ENCODE measurements at places on chromosomes 7 and 10.

DNA sequence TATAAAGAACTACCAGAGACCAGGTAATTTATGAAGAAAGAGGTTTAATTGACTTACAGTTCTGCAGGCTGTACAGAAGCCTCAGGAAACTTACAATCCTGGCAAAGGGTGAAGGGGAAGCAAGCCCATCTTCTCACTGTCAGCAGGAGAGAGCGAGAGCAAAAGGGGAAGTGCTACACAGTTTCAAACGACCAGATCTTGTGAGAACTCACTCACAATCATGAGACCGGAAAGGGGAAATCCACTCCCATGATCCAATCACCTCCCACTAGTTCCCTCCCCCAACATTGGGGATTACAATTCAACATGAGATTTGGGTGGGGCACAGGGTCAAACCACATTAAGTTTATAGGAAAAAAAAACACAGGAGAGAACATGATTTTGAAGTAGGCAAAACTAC lies 222.1 kb upstream of the SHH start:
- DNase-seq, result no peak

- no peak for DNase-seq
These were observed 157.0 kb upstream of the ADO start for GRCh38 chr10:62647375-62648092.

DNA sequence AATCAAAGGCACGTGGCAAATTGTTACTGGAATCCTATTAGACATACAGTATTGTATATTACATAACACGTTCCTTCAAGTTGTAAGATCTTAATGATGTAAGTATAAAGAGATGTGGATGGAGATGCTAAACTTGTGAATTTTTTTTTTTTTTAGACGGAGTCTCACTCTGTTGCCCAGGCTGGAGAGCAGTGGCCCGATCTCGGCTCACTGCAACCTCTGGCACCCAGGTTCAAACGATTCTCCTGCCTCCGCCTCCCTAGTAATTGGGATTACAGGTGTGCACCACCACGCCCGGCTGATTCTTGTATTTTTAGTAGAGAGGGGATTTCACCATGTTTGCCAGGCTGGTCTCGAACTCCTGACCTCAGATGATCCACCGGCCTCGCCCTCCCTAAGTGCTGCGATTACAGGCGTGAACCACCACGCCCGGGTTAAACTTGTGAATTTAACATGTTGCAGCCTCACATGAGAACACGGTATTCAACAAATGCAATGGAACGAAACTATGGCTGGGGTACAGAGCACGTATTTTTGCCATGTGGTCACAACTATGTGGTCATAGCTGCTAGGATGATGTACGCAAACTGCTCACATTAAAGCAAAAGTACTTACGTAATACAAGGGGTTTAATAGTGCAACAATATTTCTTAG lies 818 bp upstream of the SUPV3L1 start:
- DNase-seq, result no peak

DNA sequence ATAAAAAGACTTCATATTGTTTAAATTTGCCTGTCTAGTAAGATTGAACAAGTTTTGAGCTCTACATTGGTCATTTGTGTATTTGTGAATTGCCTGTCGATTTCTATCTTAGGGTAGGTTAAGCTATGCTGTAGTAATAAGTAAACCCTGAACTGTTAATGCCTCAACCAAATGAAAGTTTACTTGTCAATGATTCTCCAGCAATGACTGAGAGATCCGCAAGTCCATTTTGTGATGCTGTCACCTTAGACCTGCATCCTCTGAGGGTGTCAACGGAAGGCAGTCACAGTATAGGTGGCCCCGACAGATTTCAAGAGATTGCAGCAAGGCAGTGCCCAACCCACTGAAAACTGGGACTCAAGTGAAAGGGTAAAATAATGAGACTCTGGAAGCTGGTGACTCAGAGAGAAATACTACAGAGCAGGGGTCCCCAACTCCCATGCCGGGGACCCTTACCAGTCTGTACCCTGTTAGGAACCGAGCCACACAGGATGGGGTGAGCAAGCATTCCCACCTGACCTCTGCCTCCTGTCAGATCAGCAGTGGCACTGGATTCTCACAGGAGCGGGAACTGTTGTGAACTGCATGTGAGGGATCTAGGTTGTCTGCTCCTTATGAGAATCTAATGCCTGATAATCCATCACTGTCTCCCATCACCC lies 10.8 kb upstream of the PHYH start:
- DNase-seq, result no peak

DNA sequence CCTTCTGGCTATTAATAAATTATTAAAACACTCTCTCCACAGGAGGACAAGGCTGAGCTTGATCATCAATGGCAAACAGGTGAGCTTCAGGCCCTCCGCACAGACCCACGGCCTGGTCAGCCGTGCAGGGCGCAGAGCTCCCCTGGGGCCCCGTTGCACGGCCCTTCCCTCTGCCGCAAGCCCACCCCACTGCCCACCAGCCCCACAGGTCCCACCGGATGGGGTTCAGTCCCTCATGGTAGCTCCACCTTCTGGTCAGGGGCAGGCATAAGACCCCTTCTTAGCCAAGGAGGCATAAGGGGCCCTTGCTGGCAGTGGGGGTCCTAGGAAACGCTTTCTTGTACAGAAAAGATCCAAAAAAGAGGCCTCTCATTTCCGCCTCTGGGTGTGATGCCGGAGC lies 84.6 kb downstream of the MAD1L1 start:
- DNase-seq, result no peak

DNA sequence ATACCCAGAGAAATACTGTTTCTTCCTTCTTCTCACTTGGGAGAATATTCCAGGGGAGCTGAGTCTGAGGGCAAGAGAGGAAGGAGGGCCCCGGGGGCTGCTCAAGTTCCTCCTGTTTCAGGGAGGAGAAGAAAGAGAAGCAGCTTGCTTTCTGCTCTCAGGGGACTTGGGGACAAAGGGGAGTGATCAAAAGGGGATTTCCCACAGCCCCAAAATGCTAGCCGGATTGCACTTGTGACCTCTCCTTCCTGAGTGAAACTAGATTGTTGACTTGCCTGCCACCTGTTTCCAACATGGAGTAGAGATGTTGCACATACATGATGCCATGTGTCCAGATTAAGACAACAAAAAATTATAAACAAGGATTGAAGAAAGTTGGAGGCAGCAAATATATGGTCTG lies 28.7 kb upstream of the PDCD4 start:
- no peak for DNase-seq

DNA sequence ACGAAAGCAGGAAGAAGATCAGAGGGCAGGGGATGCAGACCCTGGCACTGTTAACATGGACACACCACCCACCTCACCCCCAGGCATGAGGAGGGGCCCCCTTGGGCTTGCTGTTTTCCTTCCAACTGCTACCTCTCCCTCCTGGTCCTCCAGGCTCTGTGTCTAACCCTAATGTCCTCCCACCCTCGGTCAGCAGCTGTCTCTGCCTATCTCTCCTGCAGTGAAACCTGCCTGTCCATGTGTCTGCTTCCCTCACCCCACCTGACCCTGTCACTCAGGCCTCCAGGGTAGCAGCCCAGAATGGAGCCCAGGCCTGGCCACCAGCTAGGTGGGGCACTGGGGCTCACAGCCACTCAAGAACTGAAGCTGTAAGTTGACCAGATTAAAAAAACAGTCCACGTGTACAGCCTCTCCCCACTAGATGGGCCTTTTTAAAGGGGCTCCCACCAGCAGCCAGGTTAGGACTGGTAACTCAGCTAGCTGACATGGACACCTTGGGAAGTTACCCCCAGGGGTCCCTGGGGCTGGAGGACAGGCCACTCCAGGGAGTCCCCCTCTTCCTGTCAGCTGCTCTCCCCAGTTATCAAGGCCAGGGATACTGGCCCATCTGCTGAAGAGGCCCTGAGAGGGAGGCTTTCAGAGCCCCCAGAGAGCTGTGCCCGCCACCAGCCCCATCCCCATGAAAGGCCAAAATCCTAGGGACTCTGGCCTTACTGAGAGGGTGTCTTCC lies 1.5 kb downstream of the SMARCD3 start:
- no peak for DNase-seq

- DNase-seq, result no peak
These were observed 123.9 kb upstream of the ZMIZ1 start for GRCh38 chr10:78944723-78945312.

DNA sequence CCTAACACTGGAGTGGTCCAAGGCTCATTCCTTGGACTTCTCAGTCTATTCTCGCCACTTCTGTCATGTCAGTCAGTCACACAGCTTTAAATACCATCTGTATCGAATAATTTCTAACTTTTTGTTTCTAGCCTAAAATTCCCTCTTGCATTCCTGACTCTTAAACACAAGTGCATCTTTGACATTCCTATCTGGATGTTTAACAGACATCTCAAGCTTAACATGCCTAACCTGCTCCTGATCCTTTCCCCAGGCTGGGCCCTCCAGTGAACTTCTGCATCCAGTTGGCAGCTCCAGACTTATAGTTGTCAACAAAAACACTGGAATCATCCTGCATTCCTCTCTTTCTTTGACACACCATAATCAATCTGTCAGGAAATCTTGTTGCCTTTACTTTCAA lies 4.5 kb upstream of the ABCB4 start:
- DNase-seq, result no peak

DNA sequence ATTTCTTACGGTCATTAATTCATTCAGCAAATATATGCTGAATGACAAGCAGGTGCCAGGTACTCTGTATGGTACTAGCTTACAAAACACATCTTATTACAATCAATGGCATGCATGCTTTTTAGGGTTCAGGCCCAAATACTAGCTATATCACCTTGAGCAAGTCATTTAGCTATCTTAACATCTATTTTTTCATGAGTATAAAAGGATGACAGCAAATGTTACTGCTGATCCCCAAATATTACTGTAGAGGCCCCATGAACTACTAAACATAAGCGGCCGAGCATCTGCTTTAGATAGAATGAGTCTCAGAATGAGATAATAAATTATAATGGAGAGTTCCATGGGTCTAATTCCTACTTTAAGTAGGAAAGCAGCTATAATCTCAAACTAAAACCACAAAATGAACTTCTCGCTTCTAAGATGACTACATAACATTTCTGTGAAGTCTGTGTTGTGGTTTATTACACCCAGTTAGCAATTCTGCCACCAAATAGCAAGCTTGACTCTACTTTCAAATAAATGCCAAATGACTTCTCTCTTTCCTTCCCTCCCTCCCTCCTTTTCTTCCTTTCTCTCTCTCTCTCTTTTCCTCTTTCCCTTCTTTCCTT lies 113.7 kb upstream of the LRRN3 start:
- DNase-seq, result no peak

DNA sequence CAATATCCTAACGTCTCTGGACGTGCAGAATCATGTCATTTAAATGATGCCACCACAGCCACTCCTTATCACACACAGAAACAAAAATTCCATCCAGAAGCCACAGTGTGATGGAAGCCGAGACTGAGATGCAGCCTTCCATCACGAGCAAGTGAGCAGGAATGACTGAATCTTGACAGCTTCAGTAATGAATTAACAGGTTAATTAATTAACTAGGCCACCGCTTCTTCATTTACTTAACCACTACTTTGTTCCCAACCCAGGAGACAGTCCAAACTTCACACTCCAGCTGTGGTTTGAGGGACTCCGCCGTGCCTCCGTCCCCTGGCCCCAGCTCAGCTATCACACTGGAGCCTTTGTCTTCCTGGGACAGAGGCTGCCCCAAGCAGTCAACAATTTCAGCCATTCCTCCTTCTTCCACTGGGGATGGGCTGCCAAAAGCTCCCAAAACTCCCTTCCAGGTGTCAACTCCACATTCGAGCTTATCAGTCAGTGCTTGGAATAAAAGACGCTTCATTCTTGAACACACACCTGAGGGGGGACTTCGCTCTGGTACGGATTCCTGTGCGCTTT lies 65.9 kb downstream of the FGFR2 start:
- DNase-seq, result no peak

DNA sequence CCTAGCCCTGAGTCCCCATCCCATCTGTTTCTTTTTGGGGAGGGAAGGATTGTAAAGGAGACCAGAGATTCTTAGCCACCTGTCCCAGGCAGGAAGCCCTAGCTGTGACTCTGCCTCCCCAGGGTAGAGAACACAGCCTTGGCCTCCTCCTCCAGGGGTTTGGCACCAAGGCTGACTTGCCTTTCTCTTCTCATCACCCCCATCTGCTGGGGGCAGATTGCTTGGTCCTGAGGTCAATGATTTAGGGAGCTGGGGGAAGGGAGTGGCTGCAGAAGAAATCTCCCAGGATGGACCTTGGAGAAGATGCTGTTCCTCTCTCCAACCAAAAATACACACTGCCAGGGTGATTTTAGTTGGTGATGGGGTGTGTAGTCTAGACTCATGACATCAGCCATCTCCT lies 2.6 kb upstream of the MNX1 start:
- DNase-seq, result no peak

DNA sequence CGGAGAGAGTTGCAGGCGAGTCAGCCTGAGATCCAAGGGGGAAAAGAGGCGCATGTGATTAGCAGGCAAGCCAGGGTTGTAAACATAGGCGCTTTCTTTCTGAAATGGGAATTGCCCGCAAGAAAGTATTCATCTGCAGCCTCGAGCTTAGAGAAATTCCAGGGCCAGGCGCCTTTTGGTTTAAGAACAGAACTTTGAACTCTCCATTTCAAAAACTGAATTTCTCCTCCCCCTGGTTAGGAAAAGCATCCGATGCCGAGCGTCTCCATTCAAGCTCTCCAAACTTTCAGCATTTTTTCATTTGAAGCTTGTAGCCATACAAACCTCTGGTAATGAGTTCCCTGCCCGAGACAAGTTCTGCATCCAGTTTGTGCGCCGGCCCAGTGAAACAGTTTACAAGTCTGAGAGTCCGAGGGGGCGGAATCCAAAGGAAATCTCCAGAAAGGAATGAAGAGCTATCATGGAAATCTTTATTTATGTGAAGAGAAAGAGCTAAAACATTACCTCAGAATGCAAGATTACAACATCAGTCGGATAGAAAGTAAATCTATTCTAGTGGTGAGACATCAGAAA lies 69.9 kb downstream of the FAM204A start:
- DNase-seq, result no peak

GRCh38 chr10:89633484-89633883 lies 11.6 kb downstream of the PANK1 start:
- DNase-seq, result no peak

- no peak for DNase-seq
These were observed 83.1 kb upstream of the SEMA3A start for GRCh38 chr7:84277628-84278224.

DNA sequence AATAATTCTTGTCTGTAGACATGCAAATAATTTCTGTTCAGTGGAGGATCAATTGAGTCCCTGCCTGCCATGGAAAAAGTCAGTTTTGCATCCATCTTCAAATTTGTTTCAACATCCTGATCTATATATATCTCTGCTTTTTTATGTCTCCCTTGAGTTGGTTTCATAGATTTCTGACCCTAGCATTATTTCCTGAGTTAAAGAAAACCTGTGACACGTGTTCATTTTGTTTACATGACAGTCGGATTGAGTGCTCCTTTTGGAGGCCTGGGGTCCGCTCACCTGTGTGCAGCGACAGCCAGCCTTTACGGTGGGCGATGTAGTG lies 674 bp downstream of the MRPS24 start:
- no peak for DNase-seq

DNA sequence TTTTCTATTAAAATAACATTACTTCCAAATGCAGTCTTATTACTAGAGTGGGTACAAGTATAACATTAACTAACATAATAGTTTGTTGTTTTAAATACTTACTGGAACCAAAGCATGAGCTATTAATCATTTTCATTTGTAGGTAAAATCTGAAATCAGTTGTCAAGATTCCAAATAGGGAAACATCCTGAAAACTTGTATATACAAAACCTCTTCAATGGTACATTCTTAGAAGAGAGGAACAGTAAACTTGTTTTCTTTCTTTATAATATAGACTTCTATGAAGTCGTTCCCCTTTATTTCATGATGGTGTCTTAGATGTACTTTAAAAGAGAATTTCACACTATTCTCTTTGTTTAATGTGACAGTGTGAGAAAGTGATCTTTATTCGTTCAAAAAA lies 85.9 kb downstream of the VTI1A start:
- DNase-seq, result no peak

Measured in prostate gland (tissue), 2 donors.